ENCODE measurements at places on chromosomes 3 and 15.

- no peak for DNase-seq
These were observed 112.6 kb downstream of the SLC49A4 start for GRCh38 chr3:122907471-122907870.

- DNase-seq = no peak
These were observed 27.3 kb upstream of the PLA2G4D start for GRCh38 chr15:42121682-42122081.

- no peak for DNase-seq
These were observed 23.2 kb upstream of the MAGEF1 start for GRCh38 chr3:184734903-184735701.

DNA sequence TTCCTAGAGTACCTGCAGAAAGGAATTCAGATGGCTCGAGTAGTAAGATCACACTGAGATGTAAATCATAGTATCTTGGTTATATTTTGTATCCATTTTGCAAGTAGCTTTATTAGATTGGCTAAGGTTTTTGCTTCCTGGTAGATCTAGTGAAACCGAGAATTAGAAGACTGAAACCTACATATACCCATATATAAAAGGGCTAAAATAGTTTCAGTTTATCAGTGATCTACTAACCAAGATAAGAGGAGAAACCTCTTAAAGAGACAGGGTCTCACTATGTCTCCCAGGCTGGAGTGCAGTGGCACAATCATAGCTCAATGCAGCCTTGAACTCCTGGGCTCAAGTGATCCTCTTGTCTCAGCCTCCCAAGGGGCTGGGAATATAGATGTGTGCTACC is 135.3 kb downstream of the PCCB start:
- DNase-seq = no peak

Measured in stimulated activated CD8-positive, alpha-beta memory T cell treated with anti-CD3 and anti-CD28 coated beads, Interleukin-7, amount 100 ng/mL, for 24 hours (primary cell).